Hepatocyte (in vitro differentiated cells): ENCODE measurements at places on chromosomes 2 and 18. TPM values are rescaled to one million over a fixed set of nuclear protein-coding genes. Genes with fewer than 3 reads are reported as not detected.
A peak's percentile ranks its signal among the peaks of the same experiment; 100 is the strongest.

Gene GAL3ST2
- total RNA-seq, result 0.20 and 0.53 TPM in 2 replicates

- H3K4me1 ChIP-seq, result no peaks in the 10 kb centered on the region
- H3K27me3 ChIP-seq, result no peaks in the 10 kb centered on the region
- no peak for DNase-seq
- no peak overlapping the region for H3K27ac ChIP-seq
- no peaks in the 10 kb centered on the region for H3K36me3 ChIP-seq
Measured at GRCh38 chr2:83516503-83516902, 942.6 kb downstream of the SUCLG1 start.

Gene CCDC178
- 0.64 and 1.3 TPM in 2 replicates for total RNA-seq

GRCh38 chr2:189841019-189841418 is 56.8 kb downstream of the PMS1 start:
- H3K4me1 ChIP-seq, result no peaks in the 10 kb centered on the region
- H3K27ac ChIP-seq, result no peak overlapping the region
- no peak overlapping the region for H3K4me3 ChIP-seq
- no peaks in the 10 kb centered on the region for H3K36me3 ChIP-seq
- DNase-seq, result no peak
- H3K27me3 ChIP-seq, result no peaks in the 10 kb centered on the region

GRCh38 chr2:86249579-86250391 is 50.5 kb downstream of the MRPL35 start:
- H3K27ac ChIP-seq, result no peak overlapping the region
- H3K36me3 ChIP-seq, result no peaks in the 10 kb centered on the region
- H3K27me3 ChIP-seq, result no peaks in the 10 kb centered on the region
- H3K4me1 ChIP-seq, result peaks cover 3% of the 10 kb centered on the region
- peak; percentile 56 for DNase-seq

- DNase-seq, result no peak
- H3K4me1 ChIP-seq, result peaks cover 6% of the 10 kb centered on the region
- H3K27me3 ChIP-seq, result no peaks in the 10 kb centered on the region
- H3K36me3 ChIP-seq, result no peaks in the 10 kb centered on the region
Measured at GRCh38 chr2:144582651-144583380, 62.9 kb upstream of the ZEB2 start.

Gene B4GALT6
- total RNA-seq, result 10.3 and 14.1 TPM in 2 replicates

- no peak for DNase-seq
- H3K27ac ChIP-seq, result no peak overlapping the region
- no peak overlapping the region for H3K4me3 ChIP-seq
Measured at GRCh38 chr2:88258208-88258607, 88.1 kb downstream of the THNSL2 start.

GRCh38 chr2:106028192-106028591 is 165.9 kb downstream of the UXS1 start:
- peak overlapping the region; percentile 43 for H3K27ac ChIP-seq
- peaks cover 33% of the 10 kb centered on the region for H3K4me1 ChIP-seq
- no peaks in the 10 kb centered on the region for H3K27me3 ChIP-seq
- no peak overlapping the region for H3K4me3 ChIP-seq

GRCh38 chr18:9025091-9025838 is 77.2 kb upstream of the NDUFV2 start:
- no peaks in the 10 kb centered on the region for H3K4me1 ChIP-seq
- H3K27ac ChIP-seq, result no peak overlapping the region
- no peak overlapping the region for H3K4me3 ChIP-seq
- DNase-seq, result peak; percentile 22

Gene ALLC
- total RNA-seq, result not detected in 2 replicates

DNA sequence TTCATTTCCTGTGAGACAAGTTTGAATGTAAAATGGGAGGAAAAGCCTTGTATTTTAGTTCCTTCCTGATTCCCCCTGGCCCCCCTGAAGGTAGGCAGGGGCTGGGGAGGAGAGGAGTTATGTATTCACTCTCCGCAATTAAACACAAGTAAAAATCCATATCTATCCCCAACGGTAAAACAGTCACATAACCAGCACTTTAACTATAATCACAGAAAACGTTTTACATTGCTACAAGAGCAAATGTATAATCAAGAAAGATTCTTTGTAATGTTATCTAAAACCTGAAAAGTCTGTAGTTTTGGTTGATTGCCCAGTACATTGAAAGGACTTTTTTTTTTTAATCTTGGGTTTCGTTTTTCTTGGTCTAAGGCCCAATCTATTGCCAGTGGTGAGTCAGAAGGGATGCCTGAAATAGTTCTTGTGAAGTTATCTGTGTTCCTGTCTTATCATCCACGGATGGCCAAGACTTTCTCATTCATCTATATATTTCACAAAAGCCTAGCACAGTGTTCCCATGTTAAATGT is 34.5 kb upstream of the CCNYL1 start:
- H3K27ac ChIP-seq, result peak overlapping the region; percentile 79
- no peak overlapping the region for H3K4me3 ChIP-seq
- DNase-seq, result peak; percentile 45
- H3K27me3 ChIP-seq, result no peaks in the 10 kb centered on the region

GRCh38 chr2:239920693-239921365 is 104.3 kb downstream of the NDUFA10 start:
- H3K27ac ChIP-seq, result no peak overlapping the region
- no peaks in the 10 kb centered on the region for H3K4me1 ChIP-seq
- H3K27me3 ChIP-seq, result no peaks in the 10 kb centered on the region
- DNase-seq, result no peak
- H3K4me3 ChIP-seq, result no peak overlapping the region
- H3K36me3 ChIP-seq, result no peaks in the 10 kb centered on the region

- H3K27me3 ChIP-seq, result no peaks in the 10 kb centered on the region
- peaks cover 4% of the 10 kb centered on the region for H3K4me1 ChIP-seq
- H3K36me3 ChIP-seq, result no peaks in the 10 kb centered on the region
- DNase-seq, result no peak
- no peak within 1 kb of the TSS for H3K27ac ChIP-seq
Measured at GRCh38 chr2:203706403-203706802, at the start of gene CD28. CD28 (plus strand) TSS chr2:203706639; CDS start chr2:203706697, 58 bp downstream.

Gene TFCP2L1
- 2.2 and 2.5 TPM in 2 replicates for total RNA-seq

Gene ANKRD30B
- total RNA-seq, result not detected in 2 replicates

Gene CD207
- total RNA-seq, result not detected in 2 replicates

DNA sequence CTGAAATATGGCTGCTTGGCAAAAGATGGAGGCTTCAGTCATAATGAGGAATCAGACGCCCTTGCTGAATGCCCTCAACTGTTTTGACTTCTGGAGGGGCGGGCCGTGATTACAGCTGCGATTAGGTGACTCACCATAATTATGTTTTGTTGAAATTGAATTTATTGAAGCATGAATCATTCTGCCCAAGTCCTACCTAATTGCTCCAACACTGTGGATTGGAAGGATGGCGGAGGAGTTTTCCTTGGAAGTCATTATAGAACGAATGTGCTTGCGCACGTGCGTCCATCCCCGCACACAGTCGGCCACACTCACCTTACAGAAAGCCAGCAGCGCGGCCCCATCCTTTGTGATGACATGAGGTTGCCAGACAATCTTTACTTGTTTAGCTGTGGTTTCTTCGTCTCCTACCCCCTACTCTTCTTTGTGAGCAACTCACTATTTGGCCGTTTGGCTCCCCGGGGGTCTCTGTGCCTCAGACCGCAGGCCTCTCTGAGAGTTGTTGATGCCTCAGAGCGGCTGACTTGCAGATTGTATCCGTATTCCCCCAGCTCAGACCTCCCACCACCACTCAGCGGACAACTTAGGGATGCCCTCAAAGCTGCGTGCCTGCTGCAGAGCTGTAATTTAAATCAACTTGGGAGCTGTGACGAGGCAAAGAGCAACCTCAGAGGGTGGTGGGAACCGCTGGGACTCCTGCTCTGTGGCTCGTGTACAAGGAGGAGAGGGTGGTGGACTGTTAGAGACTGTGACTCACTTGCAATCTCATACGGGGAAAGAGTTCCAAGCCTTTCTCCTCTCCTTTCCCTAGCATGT is 513.4 kb downstream of the TNS1 start:
- H3K27ac ChIP-seq, result no peak overlapping the region
- no peak for DNase-seq
- H3K4me3 ChIP-seq, result no peak overlapping the region
- no peaks in the 10 kb centered on the region for H3K4me1 ChIP-seq
- no peaks in the 10 kb centered on the region for H3K36me3 ChIP-seq

Gene SCYGR7
- total RNA-seq, result not detected in 2 replicates

DNA sequence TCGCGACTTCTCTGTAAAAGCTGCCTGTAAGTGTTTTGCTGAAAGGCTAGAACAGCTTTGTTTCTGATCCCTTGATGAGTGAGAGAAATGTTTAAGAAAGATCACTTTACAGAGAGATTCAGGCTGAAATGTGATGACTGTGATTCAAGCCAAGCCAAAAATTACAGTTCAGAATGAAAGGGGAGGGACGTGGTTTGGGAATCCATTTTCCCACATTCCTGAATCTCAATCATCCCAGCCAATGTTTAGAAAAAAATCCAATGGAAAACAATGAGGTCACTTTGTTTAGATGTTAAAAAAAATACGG is 416.7 kb downstream of the ARHGAP15 start:
- H3K27ac ChIP-seq, result peak overlapping the region; percentile 26
- no peaks in the 10 kb centered on the region for H3K4me1 ChIP-seq
- H3K27me3 ChIP-seq, result no peaks in the 10 kb centered on the region
- no peak for DNase-seq
- no peak overlapping the region for H3K4me3 ChIP-seq

- no peak overlapping the region for H3K27ac ChIP-seq
- H3K4me1 ChIP-seq, result no peaks in the 10 kb centered on the region
- H3K27me3 ChIP-seq, result no peaks in the 10 kb centered on the region
- H3K36me3 ChIP-seq, result no peaks in the 10 kb centered on the region
- no peak overlapping the region for H3K4me3 ChIP-seq
- DNase-seq, result no peak
Measured at GRCh38 chr2:170052151-170052550, 125.8 kb upstream of the MYO3B start.

DNA sequence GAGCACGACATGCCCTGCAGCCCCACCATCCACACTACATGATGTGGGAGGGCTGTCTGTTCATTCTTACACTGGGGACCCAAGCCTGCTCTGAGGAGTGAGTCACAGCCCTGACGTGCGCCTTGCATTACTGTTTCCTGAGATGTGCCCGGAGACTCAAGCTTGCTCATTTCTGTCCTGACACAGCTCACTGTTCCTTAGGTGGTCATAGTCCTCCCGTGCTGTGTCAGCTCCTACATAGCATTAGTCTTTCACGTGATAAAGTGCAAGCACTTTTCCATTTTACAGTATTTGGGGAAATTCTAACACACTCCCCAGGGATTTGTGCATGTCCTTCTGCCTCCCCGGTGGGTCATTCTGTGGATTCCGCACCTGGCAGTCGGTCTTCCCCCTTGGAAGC is 46.2 kb upstream of the TRIM43B start:
- no peak overlapping the region for H3K4me3 ChIP-seq
- no peaks in the 10 kb centered on the region for H3K27me3 ChIP-seq
- H3K27ac ChIP-seq, result no peak overlapping the region

Gene TRPM8
- 0.33 and 0.84 TPM in 2 replicates for total RNA-seq

Gene BABAM2
- 28.8 and 30.8 TPM in 2 replicates for total RNA-seq
